Motor neuron (in vitro differentiated cells): ENCODE measurements at places on chromosomes 16 and 17. TPM values are rescaled to one million over a fixed set of nuclear protein-coding genes. Genes with fewer than 3 reads are reported as not detected.

Gene CLEC3A
- not detected in 2 replicates for total RNA-seq

DNA sequence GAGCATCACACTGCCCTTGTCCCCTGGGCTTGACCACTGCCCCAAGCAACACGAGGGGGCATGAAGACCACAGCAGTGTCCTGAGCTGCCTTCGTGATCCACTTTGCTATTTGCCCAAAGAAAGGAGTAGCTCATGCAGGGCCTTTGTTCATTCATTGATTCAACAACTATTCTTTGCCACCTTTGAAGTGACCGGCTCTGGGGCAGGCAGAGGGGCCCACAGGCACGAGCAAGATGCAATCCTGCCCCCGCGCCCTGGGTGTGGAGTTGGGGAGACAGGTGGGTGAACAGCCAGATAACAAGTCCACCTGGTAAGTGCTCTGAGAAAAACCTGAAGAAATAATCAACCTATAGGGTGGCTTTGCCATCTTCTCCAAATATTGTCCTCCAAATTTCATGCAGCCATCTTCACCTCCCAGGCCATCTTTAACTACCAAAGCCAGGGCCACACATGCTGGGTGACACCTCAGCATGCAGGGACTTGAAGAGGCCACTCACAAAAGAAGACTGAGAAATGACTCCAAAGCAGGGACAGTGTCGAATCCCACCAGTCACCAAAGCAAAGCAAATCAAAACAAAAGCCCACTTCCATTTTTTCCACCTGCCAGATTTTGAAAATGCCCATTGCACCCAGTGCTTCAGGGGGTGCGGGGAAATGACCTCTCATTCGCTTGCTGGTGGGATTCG is 18.2 kb upstream of the RBFOX3 start:
- ATAC-seq = no peak

DNA sequence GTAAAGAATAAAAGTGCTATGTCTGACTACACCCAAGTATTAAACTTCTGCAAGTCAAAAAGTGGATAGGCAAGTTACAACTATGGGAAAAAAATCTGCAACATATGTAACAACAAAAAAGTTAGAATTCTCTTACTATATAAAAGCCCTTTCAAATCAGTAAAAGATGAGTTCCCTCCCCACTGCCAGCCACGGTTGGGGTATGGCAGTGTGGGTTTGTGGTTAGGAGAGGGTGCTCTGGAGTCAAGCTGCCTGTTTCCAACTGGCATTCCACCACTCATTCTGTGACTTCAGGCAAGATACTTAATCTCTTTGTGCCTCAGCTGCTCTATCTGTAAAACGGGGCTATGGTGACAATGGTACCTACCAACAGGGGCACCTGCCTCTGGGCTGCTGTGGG is 26.6 kb upstream of the MFSD6L start:
- ATAC-seq = no peak

Gene OR3A3
- 0.35 TPM in 1 of 2 replicates, not detected in the other for total RNA-seq

Gene ZNF200
- total RNA-seq = 10.6 and 11.6 TPM in 2 replicates

DNA sequence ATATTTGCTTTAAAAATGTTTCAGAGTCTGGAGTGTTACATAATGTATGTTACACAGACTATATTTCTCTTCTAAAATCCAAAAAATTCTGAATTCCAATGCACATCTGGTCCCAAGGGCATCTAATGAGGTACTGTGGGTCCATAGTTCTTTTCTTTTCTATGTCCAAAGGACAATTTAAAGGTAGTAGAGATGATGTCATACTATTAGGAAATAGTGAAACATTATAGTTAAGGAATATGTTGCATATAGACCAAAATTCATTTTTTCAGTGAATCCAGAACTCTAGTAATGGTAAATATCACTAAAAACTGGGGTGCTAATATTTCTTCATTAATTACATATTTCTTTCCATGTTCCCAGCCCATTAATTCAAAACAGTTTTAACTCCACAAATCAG is 23.0 kb downstream of the NME2 start:
- no peak for ATAC-seq

Gene B9D1
- 43.4 and 47.5 TPM in 2 replicates for total RNA-seq

DNA sequence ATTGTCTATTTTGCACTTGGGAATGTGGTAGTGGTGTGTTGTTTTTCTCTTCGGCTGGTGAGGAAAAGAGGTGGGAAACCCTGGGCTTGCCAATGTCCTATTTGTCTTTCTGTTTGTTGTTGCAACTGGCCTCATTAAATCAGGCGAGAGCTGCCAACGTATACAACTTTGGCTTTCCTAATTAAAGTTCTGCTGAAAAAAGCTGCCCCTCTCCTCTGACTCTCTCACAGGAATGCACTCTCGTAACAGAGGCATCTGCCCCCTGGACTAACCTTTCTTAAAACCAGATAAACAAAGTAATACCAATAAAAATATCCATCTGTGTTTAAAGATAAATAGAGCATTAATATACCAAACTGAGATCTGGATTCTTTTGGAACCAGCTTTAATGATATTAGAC is 7.8 kb downstream of the CDRT15 start:
- no peak for ATAC-seq

Gene CDRT15L2
- total RNA-seq = 0.18 TPM in 1 of 2 replicates, not detected in the other

DNA sequence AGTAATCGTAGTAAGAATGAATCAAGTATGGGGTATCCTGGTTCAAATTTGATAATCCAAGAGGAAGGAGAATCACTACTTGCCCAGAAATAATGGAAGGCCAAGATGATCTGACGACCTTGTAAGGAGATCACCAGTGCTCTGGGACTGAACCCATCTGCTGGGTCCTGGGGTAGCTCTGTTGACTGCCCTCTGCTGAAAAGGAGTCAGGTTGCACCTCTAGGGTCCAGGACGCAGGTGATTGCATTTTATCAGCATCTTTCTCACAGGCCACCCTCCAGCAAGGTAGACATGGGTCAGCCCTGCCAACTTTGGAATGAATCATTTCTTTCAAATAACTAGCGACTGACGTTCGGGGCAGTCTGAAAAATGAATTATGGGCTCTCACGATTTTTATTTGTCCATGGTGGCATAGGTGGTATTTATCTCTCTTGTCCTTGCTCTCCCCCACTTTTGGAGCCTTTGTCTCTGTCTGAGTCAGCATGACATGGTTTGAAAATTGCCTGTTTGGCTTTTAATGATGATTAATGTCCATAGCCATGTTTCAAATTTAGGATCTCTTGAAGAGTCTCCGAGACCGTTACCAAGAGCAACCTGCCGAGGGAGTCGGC is 163.7 kb downstream of the MSI2 start:
- ATAC-seq = no peak

DNA sequence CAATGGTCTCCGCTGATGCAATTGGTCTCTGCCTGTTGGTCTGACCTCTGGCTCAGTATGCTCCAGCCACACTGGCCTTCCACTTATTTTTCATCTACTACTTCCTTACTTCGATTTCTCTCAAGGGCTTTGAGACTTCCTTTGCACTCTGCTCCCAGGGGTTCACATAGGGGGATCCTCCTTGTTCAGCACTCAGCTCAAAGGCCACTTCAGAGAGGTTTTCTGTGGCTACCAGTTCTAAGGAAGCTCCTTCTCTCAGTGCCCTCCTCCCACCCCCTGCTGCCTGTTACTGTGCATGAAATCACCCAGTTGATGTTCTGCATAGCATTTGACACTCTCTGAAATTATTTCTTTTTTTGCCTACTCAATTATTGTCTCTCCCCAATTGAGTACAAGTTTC is 476.4 kb downstream of the HS3ST3B1 start:
- ATAC-seq = no peak

Gene SLC12A3
- 0.23 and 0.38 TPM in 2 replicates for total RNA-seq

DNA sequence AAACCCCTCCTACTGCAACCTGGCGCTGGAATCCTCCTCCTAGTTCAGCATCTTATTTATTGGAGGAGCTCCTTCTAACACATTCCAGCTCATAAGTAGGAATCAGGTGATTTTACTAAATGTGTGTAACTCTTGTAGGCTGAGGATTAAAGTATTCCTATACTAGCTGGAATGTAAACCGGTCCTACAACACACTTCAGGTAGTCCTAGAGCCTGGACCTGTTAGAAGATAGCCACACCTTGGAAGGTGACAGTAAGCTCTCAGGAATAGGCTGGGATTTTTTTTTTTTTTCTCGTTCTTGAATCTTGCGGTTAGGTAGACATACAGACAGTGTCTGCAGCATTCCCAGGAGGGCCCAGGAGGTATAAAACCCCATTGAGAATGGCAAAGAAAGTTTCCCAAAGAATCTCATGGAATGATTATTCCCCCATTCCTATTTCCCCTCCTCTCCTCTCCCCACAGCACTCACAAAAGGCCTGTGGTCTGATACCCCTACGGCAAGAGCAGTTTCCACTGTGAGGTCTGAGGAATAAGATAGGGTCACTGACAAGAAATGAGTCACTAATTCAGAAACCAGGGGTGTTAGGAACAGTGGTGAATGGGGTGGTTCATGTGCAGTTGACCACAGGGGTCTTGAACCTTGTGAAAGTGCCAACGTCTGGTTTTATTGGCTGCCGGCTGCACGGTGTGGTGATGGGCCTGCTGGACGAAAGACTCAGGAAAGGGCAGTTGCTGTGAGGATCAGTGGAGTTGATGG is 267.1 kb downstream of the UTP18 start:
- ATAC-seq = no peak

GRCh38 chr17:81522491-81523401 is 5.4 kb upstream of the FSCN2 start:
- ATAC-seq = peak; percentile 54

GRCh38 chr16:57513371-57514102 is 22.8 kb downstream of the CCDC102A start:
- ATAC-seq = peak; percentile 78
